ENCODE measurements at places on chromosomes 5 and 9. TPM values are rescaled to one million over a fixed set of nuclear protein-coding genes. Genes with fewer than 3 reads are reported as not detected.

The FCN2 gene
- total RNA-seq, result not detected

- no peaks in the 10 kb centered on the region for H3K36me3 ChIP-seq
- H3K27me3 ChIP-seq, result no peaks in the 10 kb centered on the region
- no peak overlapping the region for H3K27ac ChIP-seq
These were observed 12.2 kb upstream of the SLC44A1 start for GRCh38 chr9:105232207-105232606.

DNA sequence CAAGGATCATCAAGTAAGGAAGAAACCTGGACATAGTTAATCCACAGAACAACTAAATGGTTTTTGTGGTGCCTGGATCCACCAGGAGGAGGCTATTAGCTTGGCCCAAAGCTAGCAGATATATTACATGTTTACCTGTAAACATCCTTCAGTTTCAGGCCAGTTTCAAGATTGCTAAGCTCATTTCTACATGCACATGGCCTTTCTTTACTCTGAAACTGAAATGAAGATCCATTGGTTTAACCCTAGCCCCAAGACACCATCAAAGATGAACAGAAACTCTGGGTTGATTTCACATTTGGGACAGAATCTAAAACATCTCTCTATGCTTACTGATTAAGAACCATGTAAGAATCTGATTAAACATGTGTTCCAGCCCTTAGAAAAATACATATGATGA lies 611.8 kb downstream of the TLE1 start:
- no peak for DNase-seq
- H3K4me1 ChIP-seq, result no peaks in the 10 kb centered on the region
- H3K27me3 ChIP-seq, result peaks cover under 1% of the 10 kb centered on the region
- H3K4me3 ChIP-seq, result no peak overlapping the region
- H3K27ac ChIP-seq, result no peak overlapping the region

GRCh38 chr5:57842364-57843058 lies 359.9 kb upstream of the ACTBL2 start:
- peak overlapping the region; percentile 89 for H3K27ac ChIP-seq
- peaks cover 30% of the 10 kb centered on the region for H3K4me1 ChIP-seq
- no peak for DNase-seq
- peak overlapping the region; percentile 13 for H3K4me3 ChIP-seq
- no peaks in the 10 kb centered on the region for H3K36me3 ChIP-seq

- H3K4me3 ChIP-seq, result no peak overlapping the region
- DNase-seq, result no peak
- H3K4me1 ChIP-seq, result no peaks in the 10 kb centered on the region
- no peaks in the 10 kb centered on the region for H3K36me3 ChIP-seq
- H3K27me3 ChIP-seq, result no peaks in the 10 kb centered on the region
These were observed 350.0 kb upstream of the ISL1 start for GRCh38 chr5:51033215-51033614.

The MTAP gene
- total RNA-seq, result 77.4 TPM

The CEP78 gene
- total RNA-seq, result 22.7 TPM

- H3K4me3 ChIP-seq, result no peak overlapping the region
- no peaks in the 10 kb centered on the region for H3K27me3 ChIP-seq
- no peaks in the 10 kb centered on the region for H3K4me1 ChIP-seq
These were observed 10.7 kb downstream of the IL4 start for GRCh38 chr5:132684491-132684890.

DNA sequence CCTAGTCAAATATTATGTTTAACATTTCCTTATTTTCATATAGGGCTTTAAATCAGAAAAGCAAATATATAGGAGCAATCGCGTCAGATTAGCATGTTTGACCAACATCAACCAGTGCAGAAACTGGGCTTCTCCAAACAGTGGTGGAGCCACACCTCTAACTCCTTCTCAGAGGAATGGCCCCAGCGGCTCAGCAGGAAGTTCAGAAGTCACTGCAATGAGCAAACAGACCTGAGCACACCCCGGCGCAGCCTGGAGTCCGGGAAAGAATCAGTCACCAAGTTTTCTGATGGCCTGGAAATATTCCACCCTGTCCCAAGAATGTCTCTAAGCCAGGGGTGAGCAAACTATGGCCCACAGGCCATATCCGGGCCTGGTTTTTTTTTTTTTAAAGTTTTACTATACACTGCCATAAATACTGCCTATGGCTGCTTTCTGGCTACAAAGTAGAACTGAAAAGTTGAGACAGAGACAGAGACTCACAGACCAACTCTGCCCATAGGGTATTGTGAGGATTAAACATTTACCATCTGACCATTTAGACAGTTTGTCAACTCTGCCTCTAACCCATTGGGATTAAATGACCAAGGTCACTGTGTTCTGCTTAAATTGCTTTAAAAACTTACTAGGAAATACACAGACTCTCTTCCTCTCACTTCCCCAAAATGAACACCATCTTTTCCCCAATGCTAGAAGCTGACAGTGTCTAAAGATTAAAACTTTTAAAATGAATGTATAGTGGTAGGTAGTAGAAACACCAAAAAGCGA lies 5.4 kb downstream of the GOLM1 start:
- peak overlapping the region; percentile 73 for H3K27ac ChIP-seq
- peaks cover 40% of the 10 kb centered on the region for H3K4me1 ChIP-seq
- H3K4me3 ChIP-seq, result peak overlapping the region; percentile 74

DNA sequence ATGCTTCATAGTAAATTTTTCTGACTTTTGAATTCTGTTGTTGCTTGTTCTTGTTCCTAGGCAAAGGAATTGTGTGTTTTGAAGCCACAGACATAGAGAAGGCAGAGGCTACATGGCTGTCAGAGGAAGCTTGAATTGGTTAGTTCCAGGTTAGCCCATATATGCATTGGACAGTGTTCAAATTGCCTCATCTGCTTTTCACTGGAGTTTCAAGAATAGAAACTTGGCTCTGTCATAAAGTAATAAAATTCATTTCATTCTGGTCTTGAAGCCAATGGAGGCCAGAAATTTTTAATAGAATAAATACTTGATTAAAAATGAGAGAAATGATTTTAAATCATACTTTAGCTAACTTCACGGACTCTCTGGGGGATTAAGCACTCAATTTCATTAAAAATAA lies 178.0 kb downstream of the YIPF5 start:
- no peak for DNase-seq
- H3K27ac ChIP-seq, result no peak overlapping the region
- H3K27me3 ChIP-seq, result no peaks in the 10 kb centered on the region

DNA sequence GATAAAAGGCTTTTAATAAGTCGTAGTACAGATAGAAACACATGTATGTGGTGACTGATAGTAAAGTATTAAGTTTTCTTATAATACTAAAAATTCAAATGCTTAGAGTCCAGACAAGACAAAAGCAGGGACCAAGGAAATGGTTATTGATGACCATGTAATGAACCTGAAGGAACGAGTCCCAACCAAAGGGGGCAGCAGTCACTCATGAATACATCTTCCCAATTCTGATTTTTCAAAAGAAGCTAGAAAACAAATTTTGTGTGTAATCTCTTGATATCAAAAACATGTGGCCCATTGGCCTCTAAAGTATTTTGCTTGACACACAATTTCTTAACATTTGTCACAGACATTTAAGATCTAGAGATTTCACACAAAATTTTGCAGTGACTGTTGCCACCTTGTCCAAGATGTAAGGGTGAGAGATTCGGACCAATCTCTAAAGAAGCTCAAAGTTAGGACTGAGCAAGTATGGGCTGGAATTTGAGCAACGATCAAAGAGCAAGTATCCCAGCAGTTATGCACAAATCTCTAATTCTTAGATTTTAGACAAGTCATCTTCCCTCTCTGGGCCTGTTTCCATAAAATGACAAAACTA lies 66.8 kb downstream of the ARL15 start:
- H3K4me1 ChIP-seq, result no peaks in the 10 kb centered on the region
- H3K27ac ChIP-seq, result no peak overlapping the region
- H3K36me3 ChIP-seq, result no peaks in the 10 kb centered on the region
- no peaks in the 10 kb centered on the region for H3K27me3 ChIP-seq
- DNase-seq, result no peak
- no peak overlapping the region for H3K4me3 ChIP-seq

DNA sequence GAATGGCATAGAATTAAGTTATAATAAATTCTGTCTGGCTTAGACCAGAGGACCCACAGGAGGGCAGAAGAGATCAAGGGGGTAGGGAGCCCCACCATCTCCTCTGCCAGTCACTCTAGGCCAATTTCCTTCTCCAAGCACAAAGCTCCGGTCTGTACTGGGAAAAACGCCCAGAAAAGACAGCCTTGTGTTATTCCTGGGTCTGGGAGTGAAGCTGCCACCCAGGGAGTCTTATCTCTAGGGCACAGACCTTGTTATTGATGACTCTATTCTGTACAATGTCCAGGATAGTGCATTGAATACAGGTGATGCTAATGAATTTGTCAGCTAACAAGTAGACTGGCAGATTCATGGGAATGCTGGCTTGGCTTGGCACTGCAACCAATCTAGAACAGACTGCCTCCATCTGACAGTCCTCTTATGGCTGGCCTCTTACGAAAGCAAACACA lies 60.7 kb downstream of the MED27 start:
- H3K4me1 ChIP-seq, result peaks cover 35% of the 10 kb centered on the region
- H3K27me3 ChIP-seq, result no peaks in the 10 kb centered on the region
- no peaks in the 10 kb centered on the region for H3K36me3 ChIP-seq
- DNase-seq, result no peak
- no peak overlapping the region for H3K4me3 ChIP-seq

DNA sequence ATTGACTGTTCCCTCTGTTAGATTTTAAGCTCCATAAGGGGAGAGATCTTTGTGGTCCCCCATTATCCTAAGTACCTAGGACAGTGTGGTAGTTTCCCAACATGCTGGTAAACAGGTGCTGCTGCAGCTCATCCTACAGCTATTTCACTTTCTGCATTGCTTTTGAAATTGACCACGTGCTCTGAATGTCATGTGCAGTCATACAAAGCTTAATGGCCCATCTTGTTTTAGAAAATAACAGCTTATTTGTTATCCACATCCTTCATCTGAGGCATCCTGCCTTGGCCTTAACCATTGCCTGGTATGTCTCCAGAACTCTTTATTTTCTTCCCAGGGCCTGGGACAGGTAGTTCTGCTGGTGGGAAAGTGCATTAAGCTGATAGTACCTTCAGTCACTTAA lies 14.7 kb downstream of the PIK3R1 start:
- no peak for DNase-seq
- H3K4me3 ChIP-seq, result no peak overlapping the region
- H3K36me3 ChIP-seq, result peaks cover 53% of the 10 kb centered on the region
- H3K4me1 ChIP-seq, result peaks cover 62% of the 10 kb centered on the region
- no peak overlapping the region for H3K27ac ChIP-seq

The FOXD4L4 gene
- total RNA-seq, result 0.51 TPM

The FREM1 gene
- total RNA-seq, result 8.6 TPM

The FBXO10 gene
- total RNA-seq, result 10.5 TPM

DNA sequence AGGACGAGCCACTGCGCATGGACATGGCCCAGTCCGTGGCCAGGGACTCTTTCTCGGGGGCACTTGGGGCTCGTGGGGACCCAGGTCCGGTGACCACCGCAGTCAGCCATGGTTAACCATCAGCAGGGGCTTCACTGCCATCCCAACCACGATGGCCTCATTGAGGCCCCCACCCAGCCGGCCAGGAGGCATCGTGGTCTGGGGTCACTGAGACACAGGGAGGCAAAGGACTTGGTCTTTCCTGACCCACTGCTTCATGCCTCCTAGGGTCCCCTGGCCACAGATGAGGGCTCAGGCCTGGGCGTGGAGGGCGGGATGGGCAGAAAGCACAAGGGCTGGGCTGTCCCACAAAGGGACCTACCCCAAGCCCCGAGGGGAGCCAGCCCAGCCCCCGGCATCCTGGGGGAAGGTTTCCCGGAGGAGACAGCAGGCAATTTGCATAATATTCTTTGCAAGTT lies 6.6 kb downstream of the NACC2 start:
- peaks cover 24% of the 10 kb centered on the region for H3K4me1 ChIP-seq
- H3K4me3 ChIP-seq, result no peak overlapping the region
- H3K27ac ChIP-seq, result no peak overlapping the region
- H3K27me3 ChIP-seq, result no peaks in the 10 kb centered on the region

DNA sequence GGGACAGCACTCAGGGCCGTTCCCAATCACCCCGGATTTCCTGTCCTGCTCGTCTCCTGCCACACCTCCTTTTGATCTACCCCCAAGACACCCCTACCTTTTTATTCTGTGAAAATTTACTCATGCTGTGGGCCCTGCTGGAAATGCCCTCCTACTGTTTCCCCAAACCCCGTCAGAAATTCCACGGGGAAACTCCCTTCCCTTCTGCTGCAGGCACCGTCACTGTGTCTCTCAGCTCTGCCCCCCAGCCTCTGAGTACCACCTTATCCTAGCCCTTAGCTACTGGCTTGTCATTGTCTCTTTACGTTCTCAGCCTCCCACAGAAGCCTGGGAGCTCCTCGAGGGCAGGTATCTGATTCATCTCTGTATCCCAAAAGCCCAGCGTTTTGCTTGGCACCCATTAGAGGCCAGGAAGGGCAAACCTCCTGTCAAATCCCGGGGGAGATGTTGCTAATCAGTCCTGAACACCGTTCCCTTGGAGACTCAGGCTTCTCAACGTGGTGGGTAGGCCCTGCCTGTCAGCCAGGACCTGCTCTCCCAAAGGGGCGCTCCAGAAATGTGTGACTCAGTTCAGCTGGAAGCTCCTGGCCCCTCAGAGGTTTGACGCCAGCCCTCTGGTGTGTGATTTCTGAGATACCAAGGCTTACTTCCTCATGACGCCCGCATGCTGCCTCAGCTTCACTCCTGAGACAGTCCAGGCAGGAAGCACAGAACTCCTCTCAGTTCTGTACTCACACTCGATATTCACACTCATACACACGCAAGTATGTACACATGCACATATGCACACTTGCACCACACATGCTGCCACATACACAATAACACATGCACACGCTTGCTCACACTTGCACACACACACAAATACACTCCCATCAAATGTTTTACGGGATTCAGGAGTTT lies 50.7 kb upstream of the GRHPR start:
- no peak overlapping the region for H3K27ac ChIP-seq
- H3K4me1 ChIP-seq, result no peaks in the 10 kb centered on the region
- no peak overlapping the region for H3K4me3 ChIP-seq
- H3K36me3 ChIP-seq, result no peaks in the 10 kb centered on the region

The RPL12 gene
- total RNA-seq, result 1,238 TPM

DNA sequence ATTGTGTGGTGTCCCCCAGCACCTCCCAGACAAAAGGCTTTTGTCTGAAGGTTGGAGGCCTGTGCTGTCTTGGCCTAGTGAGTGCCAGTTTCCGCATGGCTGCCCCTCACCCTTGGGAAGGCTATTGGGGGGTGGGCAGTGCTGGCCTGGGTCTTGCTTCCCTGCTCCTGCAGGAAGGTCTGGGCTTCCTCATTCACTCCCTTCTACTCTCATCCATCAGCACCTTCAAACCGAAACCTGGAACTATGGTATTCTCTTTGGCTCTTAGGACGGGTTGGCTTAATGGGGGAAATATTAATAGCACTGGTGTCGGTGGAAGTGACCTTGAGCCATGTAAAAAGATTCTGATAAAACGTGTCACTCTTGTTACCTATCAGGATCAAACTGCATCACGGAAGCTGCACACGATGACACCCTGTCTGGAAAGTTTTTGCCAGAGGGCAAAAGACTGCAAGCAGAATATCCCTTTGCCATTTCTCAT lies 34.0 kb upstream of the GLRX start:
- no peak for DNase-seq
- H3K4me3 ChIP-seq, result no peak overlapping the region
- H3K4me1 ChIP-seq, result peaks cover 29% of the 10 kb centered on the region
- no peaks in the 10 kb centered on the region for H3K27me3 ChIP-seq
- no peak overlapping the region for H3K27ac ChIP-seq

- no peak overlapping the region for H3K27ac ChIP-seq
- peaks cover 37% of the 10 kb centered on the region for H3K4me1 ChIP-seq
- no peaks in the 10 kb centered on the region for H3K27me3 ChIP-seq
- no peak for DNase-seq
- peaks cover 29% of the 10 kb centered on the region for H3K36me3 ChIP-seq
These were observed 5.9 kb downstream of the RGMB start for GRCh38 chr5:98779264-98779877.

- no peak overlapping the region for H3K4me3 ChIP-seq
- no peak for DNase-seq
- no peaks in the 10 kb centered on the region for H3K36me3 ChIP-seq
- H3K27me3 ChIP-seq, result peaks cover 6% of the 10 kb centered on the region
- no peaks in the 10 kb centered on the region for H3K4me1 ChIP-seq
- no peak overlapping the region for H3K27ac ChIP-seq
These were observed 33.1 kb downstream of the GTF3C4 start for GRCh38 chr9:132703336-132703735.

All from type B pancreatic cell (in vitro differentiated cells).